Psoas muscle (tissue), 8 donors: ENCODE measurements at places on chromosomes 16 and 17. TPM values are rescaled to one million over a fixed set of nuclear protein-coding genes. Genes with fewer than 3 reads are reported as not detected.
A peak's percentile ranks its signal among the peaks of the same experiment; 100 is the strongest.

AGRP gene
- not detected for total RNA-seq

- H3K4me3 ChIP-seq = no peak overlapping the region
- H3K36me3 ChIP-seq = no peaks in the 10 kb centered on the region
- H3K27ac ChIP-seq = no peak overlapping the region
Observed at GRCh38 chr16:80883159-80883642, 78.8 kb upstream of the CDYL2 start.

PHLPP2 gene
- total RNA-seq = 3.7 TPM

- H3K4me3 ChIP-seq = no peak overlapping the region
- no peaks in the 10 kb centered on the region for H3K36me3 ChIP-seq
- H3K4me1 ChIP-seq = no peaks in the 10 kb centered on the region
- H3K27me3 ChIP-seq = no peaks in the 10 kb centered on the region
- H3K27ac ChIP-seq = no peak overlapping the region
Observed at GRCh38 chr17:19021622-19022083, 17.1 kb upstream of the FAM83G start.

GRCh38 chr17:79174905-79175856 lies 100.6 kb downstream of the ENGASE start:
- H3K27me3 ChIP-seq = no peaks in the 10 kb centered on the region
- no peaks in the 10 kb centered on the region for H3K36me3 ChIP-seq
- H3K4me3 ChIP-seq = no peak overlapping the region
- peaks cover 12% of the 10 kb centered on the region for H3K4me1 ChIP-seq
- no peak overlapping the region for H3K27ac ChIP-seq
- no peak for DNase-seq

CHST6 gene
- total RNA-seq = 0.15 TPM

GRCh38 chr17:40198576-40198975 lies 20.5 kb upstream of the WIPF2 start:
- no peaks in the 10 kb centered on the region for H3K4me1 ChIP-seq
- H3K27me3 ChIP-seq = no peaks in the 10 kb centered on the region
- no peak for DNase-seq
- peaks cover 3% of the 10 kb centered on the region for H3K36me3 ChIP-seq

DNA sequence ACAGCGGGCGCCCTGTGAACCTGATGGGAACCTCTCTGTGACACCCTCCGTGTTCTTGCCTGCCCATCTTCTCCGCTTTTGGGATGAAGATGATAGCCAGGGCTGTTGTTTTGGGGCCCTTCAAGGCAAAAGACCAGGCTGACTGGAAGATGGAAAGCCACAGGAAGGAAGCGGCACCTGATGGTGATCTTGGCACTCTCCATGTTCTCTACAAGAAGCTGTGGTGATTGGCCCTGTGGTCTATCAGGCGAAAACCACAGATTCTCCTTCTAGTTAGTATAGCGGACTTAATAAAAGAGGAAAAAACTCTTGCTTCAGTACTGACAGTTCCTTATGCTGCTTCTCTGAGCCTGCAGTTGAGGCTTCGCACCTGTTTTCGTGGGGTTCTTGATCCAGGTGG lies 10.5 kb downstream of the CDK5RAP3 start:
- peaks cover 83% of the 10 kb centered on the region for H3K36me3 ChIP-seq
- H3K4me3 ChIP-seq = no peak overlapping the region
- no peaks in the 10 kb centered on the region for H3K4me1 ChIP-seq
- H3K27ac ChIP-seq = no peak overlapping the region
- no peak for DNase-seq

DNA sequence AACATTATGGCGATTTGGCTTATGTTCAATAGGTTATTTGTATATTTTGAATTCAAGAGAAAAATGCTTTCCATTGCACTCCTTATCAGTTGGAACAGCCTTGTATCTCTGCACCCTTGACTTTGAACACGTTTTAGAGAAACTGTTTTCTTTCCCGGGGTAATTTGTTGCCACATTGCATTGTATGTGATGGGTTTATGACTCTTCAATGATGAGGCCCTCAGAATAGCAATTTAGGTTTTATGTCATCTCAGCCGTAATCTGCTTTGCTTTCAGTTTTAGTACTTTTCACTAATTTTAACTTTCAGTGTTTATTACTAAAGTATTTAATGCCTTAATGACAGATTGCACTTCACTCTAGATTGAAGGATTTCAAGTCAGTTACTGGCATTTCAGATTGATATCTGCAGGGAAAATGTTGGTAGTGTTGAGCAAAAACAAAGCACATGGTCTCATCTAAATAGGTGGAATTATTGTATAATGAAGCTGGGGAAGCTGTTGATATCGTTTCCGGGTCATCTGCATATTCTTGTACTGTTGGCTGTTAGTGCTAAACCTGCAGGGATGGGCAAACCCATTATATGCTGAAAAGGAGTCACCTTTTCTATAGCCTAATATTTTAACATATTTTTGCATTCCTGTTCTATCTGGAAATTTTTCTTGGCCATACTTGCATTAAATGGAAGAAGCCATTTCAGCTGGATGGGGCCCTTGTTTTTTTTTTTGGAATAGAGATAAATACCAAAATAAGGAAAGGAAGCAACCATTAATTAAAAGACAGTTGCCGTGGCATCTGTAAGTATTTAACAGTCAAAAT lies 2.0 kb downstream of the LUC7L3 start:
- H3K36me3 ChIP-seq = no peaks in the 10 kb centered on the region
- DNase-seq = no peak
- H3K4me3 ChIP-seq = peak overlapping the region; percentile 92
- peak overlapping the region; percentile 98 for H3K27ac ChIP-seq
- peaks cover 54% of the 10 kb centered on the region for H3K4me1 ChIP-seq

GRCh38 chr17:81228834-81229665 lies 6.3 kb upstream of the CEP131 start:
- H3K4me3 ChIP-seq = no peak overlapping the region
- H3K36me3 ChIP-seq = peaks cover 54% of the 10 kb centered on the region
- no peak for DNase-seq
- H3K27ac ChIP-seq = no peak overlapping the region
- H3K27me3 ChIP-seq = no peaks in the 10 kb centered on the region

OR4D1 gene
- not detected for total RNA-seq
